ENCODE measurements at places on chromosomes 1 and 21.

- no peak for DNase-seq
Observed at GRCh38 chr21:45419162-45419561, 14.2 kb downstream of the COL18A1 start.

DNA sequence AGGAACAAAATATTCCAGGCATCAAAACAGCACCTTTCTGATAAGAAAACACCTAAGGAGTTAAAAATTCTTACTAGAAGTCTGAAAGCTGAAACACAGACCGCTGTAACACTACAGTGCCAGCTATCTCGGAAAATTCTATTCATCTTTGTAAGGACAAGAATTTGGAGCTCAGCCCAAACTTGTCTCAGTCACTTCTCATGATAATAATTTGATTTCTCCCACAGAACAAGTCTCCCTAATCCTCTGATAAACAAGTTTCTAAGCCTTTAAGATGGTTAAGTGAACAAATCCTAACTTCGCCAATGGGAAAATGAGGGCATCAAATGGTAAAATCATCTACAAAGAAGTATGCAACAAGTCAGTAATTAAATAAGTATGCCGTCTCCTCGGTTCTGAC, 59.9 kb downstream of the SIPA1L2 start:
- DNase-seq = no peak

GRCh38 chr21:26499495-26499894, 73.6 kb downstream of the CYYR1 start:
- DNase-seq = peak; percentile 25

DNA sequence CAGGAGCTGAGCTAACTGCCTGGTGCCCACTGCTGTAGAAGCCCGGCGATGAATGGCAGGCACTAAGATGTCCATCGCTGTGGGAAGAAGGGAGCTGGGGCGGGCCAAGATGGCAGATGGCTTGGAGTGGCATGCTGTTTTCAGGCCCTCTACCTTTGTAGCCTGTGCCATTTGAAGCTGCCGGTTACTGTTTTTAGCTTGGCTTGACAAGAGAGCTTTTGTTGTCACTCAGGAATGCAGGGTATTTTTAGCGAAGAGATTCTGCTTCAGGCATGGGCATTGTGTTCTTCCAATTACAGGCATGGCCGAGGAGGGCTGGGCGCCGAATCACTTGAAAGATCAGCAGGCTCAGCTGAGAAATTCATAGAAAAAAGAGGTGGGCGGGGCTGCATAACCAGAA, 348.7 kb downstream of the RPS6KC1 start:
- DNase-seq = no peak

DNA sequence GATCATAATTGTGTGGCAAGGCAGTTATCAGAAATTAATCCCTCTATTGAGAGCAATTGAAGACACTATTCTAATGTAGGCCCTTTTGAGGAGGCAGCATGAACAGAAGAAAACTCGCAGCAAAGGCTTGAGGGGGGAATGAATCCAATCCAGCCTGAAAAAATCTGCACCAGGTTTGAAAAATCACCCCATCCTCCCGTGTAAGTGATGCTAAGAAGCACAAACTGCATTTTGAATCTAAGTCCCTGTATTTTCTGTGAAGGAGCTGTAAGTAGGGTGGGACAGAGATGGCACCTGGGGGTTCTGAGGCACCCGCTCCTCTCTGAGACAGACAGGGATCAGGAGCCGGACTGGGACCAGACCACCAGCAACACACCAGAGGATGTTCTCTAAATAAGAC, at the start of gene CRB1:
Gene CRB1 (plus strand): TSS at position 241 of the 400 bp plus-strand sequence. CDS start 161 bp downstream, outside the sequence.
- no peak for DNase-seq

- no peak for DNase-seq
Observed at GRCh38 chr1:234638832-234639799, 29.1 kb upstream of the IRF2BP2 start.

DNA sequence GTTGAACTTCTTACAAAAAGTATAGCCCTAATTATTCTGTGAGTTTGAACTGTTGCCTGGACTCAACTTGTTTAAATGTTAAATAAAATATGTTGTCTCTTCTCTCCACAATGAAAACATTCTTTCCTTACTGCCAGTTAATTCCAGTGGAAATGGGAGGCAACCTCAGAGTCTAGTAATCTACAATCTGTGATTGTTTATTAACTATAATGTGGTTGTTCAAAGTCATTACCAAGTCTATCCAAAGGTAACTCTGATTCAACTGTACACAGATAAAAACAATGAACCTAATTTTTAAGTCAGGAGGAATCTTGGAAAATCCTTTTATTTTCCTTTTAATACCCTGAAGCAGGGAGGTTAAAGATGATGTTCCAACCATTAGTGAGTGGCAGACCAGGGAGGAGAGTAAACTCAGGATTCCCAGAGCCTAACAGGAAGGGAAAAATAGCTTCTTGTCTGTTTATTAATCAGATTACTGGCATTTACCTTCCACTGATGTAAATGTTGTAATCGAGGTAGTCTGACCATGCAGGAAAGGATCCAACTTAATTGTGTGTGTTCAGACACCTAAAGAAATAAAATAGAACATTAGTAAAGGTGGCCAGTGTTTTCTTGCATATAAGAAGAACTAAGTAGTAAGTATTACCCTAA, 57.1 kb upstream of the TBX15 start:
- no peak for DNase-seq

DNA sequence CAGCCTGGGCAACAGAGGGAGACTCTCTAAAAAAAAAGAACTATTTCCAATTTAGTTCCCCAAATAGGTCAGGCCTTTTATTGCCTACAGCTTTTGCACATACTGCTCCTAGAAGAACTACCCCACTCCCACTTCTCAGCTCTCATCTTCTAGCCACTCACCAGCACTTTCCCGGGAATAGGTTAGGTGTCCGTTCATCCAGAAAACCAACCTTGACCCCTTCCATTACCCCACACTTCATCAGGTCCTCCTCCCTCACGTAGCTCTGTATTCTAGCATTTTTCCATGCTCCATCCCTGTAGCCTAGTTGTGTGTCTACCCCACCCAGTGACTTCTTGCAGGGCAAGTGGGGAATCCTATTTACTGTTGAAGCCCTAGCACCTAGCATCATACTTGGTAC, 42.6 kb downstream of the C8B start:
- DNase-seq = no peak

DNA sequence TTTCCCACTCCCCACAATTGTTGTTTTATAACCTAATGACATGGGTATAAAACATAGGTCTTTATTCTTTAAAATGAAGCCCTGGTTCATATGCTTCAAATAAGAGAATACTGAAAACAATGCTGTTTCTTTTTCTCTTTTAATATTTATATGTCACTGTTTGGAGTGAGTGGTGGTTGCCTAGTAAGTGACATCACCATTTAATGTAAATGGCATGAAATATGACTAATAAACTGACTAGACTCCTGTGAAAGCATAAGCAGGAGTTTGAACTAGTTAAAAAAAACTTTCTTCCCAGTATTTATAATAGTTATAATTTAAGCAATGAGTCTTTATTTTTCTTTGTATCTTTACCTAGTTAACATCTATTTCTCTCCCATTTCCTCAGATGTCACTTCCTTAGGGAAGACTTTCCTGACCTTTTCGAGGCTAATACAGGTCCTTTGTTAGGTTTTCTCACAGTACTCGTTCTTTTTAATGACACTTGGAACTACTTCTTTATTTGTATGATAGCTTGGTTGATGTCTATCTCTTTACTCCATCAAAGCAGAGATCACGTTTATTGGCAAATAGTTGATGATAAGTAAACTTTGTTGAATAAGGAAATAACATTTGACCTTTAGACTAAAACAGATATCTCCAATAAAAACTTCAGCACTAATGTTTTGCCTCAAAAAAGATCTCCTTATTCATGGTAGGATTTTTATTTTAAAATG, 105.4 kb upstream of the PDC start:
- DNase-seq = peak; percentile 42

- no peak for DNase-seq
Observed at GRCh38 chr1:221201773-221202172, 322.5 kb downstream of the HLX start.

DNA sequence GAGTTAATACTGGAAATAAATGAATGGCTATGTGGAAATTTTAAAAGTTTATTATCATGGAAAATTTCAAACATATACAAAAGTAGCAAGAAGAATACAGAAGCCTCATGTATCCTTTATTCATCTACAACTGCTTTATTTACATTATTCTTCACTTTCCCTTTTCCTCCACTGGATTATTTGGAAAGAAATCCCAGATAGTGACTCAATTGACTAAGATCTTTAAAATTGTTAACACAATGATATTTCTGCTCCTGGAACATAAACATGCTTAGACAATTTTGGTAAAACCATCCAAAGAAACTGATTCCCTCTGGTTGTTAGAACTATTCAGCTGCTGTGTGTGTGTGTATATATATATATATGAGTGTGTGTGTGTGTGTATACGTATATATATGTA, 116.2 kb downstream of the TGFB2 start:
- no peak for DNase-seq

DNA sequence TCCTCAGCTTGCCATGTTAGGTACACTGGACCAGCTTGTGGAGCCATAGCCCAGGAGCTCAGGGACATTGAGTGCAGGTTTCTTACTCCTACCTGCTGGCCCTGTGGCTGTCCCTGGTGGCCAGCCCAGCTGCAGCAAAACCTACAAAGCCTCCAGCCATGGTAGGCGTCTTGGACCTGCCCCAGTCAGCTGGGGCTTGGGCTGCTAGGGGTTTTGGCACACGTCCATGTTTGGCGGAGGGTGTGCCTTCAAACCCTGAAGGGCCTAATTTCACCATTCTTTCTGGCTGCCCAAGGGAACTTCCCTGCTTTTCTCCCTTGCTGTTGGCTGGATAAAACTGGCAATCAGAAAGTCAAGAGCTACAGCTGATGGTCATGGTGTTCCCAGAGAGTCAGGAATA, 25.4 kb downstream of the HMGCS2 start:
- no peak for DNase-seq

GRCh38 chr1:162847839-162848453, 13.0 kb downstream of the CCDC190 start:
- DNase-seq = peak; percentile 50

DNA sequence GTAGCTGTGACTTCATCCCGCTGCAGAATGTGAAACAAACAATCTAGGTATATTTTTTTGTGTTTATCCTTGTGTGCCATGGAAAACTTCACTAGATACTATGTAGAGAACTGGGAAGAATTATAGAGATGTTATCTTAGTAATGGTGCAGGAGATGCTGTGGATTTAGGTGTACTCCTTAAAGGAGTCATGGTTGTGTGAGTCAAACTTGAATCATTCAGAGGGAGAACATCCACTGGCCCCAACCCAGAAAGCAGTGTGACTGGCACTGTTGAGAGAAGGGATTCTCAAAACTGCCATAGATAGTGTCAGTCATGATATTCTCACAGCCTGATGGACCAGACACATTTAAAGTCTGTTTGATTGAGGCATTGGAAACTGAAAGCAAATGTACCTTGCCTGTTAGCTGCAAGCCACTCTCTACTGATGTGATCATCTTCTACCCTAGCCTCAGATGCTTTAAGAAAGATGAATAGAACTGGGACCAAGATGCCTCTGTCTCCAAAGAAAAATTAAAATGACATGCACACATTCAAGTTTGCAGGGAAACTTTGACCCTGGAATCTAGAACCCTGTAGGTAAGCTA, 754.6 kb downstream of the MRPL39 start:
- DNase-seq = no peak

DNA sequence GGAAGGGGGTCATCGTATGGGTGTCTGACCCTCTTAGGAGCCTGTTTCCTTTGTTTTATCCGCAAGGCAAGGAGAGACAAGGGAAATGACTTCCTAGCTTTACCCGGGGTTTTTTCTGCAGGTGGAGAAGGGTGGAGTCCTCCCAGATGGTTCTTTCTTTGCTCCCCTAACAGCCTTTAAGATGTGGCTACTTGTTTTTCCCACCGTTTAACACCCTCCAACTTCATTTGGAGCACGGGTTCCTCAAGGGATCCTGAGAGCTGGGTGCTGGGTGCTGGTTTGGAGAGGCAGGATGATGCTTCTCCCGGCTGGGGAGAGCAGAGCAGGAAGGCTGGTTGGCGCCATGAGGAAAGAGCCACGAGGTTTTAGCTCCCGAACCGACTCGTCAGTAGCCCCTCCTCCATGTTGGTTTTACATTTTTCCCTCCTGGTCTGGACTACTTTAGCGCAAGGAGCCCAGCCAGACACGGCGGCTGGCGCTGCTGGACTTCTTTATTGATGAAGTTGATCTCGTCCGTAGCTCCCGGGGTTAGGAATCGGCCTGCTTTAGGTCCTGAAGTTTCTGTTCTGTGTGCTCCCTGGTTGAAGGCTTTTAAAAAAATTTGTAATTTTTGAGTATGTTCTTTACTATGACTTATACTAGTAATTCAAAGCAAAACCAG, 1.4 kb downstream of the UCK2 start:
- DNase-seq = peak; percentile 64

DNA sequence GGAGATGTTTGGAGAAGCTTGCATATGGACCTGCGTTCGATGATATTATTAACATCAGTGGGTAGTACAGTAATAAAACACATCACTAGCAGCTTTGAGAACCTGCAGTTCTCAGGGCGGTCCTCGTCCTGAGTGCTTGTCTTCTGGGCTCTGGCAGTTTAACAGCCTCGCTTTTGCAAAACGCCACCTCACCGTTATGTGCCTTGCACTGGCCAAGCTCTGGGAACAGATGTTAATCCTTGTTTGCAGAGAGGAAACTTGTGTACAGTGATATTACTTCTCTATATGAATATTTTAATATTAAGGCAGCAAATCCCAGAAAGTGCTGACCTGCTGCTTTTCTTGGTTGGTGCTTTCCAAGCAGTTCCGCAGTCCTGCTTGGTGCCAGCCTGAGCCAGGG, 167.4 kb upstream of the TMEM51 start:
- no peak for DNase-seq

DNA sequence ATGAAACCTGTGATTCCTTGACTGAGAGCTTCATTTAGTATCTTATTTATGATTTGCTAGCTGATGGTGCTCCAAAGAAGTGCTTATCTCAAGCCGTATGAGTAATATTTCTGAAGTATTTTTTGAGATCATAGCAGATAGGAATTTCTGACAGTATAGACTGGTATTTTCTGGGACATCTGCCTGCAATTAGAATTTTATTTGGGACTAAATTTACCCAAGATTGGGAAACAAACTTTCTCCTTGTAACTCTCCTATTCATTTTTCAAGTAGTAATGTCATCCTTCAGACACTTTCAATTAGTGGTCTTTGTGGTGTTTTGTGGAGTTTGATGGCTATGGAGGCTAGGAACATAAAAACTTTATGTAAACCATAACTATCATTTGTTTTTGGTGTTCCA, 597.2 kb upstream of the ZP4 start:
- no peak for DNase-seq

DNA sequence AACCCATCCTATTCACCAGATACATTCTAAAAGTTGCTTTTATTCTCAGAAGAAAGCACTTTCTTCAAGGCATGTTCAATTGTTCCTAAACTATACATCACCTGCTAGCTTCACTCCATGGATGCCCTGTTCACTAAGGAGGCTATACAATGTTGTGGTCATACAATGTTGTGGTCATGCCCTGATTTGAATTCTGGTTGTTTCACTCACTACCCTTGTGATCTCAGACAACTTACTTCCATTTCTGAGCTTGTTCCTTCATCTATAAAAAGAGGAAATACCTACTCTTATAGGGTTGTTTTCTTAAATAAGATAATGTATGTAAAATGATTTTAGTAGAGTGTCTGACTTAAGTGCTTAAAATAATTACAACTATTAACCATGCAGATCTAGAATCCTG, 19.7 kb downstream of the EDEM3 start:
- no peak for DNase-seq

- DNase-seq = no peak
Observed at GRCh38 chr1:206882555-206882954, 14.7 kb upstream of the IL24 start.

- DNase-seq = no peak
Observed at GRCh38 chr1:32971576-32971975, 7.0 kb upstream of the RNF19B start.

GRCh38 chr1:1345384-1345783, 3.8 kb downstream of the DVL1 start:
- no peak for DNase-seq

GRCh38 chr1:232555494-232556210, 74.3 kb downstream of the SIPA1L2 start:
- DNase-seq = no peak

All from dermis microvascular lymphatic vessel endothelial cell (primary cell).